ENCODE measurements at places on chromosomes 11 and 22.

- no peak for DNase-seq
Measured at GRCh38 chr22:45883811-45884170, 93.2 kb downstream of the WNT7B start.

DNA sequence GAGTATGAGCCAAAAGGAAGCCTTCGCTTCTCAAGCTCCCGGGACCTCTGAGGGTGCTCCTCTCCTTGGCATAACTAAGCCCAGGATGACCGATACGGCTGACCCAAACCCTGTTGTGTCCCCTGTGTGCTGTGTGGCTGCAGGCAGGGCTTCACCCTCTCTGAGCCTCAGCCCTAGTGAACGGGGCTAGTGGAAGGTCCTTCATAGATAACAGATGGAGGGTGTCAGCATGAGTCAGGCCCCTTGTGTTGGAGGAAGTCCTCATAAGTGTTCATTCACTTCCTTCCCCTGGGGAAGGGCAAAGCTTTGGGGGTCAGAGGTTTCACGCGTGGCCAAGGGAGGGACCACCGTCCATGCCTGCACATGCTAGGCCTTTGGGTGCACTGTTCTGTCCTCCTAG lies 21.5 kb downstream of the SHISAL1 start:
- DNase-seq: no peak

- DNase-seq: no peak
Measured at GRCh38 chr11:32395127-32395526, 40.2 kb downstream of the WT1 start.

DNA sequence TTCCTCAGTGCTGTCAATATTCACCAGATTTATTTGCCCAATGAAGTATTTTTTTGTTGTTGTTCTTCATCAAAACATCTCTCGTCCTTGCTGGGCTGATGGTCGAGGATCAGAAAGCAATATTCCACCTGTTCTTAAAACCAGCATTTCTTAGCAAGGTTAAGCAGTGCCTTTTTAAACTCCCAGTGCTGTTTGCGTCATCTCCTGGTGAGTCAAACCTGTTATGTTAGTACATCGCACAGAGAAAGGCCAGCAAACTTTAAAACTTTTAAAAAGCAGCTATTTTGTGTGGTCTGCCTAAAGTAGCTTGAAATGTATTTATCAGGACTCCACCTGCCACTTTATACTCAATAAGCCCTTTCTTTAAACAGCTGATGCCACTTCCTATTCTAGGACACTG lies 802.0 kb downstream of the KCNA4 start:
- DNase-seq: no peak

GRCh38 chr11:106950067-106950491 lies 68.2 kb downstream of the GUCY1A2 start:
- DNase-seq: no peak

DNA sequence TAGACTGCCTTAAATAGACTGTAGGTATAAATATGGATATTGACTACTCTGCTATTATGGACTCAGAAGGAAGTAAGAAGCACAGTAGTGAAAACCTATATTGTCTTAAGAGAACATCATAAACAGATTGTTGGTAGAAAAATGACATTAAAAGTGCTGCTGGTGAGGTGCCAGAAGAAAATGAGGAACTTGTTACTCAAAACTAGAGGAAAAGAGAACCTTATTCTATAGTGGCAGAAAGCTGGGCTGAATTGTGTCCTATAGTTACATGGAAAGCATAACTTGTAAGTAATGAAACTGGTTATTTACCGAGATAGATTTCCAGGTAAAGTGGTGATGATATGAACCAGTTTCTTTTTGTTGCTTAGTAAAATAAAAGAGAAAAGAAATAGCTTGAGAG lies 109.7 kb upstream of the CTSC start:
- DNase-seq: no peak

DNA sequence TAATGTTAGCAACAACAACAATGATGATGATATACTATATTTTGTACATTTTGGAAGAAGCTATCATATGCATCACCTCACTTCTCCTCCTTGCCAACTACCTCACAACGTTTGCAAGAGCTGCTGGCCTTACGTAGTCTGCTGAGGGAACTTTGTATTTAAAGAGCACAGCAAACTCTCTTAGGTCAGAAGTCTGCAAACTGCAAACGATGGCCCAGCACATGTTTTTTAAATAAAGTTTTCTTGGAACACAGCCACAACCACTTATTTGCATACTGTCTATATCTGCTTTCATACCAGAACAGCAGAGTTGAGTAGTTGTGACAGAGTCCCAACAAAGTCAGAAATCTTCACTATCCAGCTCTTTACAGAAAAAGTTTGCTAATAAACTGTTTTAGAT lies 261.7 kb downstream of the TENM4 start:
- DNase-seq: no peak

- DNase-seq: no peak
Measured at GRCh38 chr22:30386608-30386959, 627 bp downstream of the RNF215 start.

DNA sequence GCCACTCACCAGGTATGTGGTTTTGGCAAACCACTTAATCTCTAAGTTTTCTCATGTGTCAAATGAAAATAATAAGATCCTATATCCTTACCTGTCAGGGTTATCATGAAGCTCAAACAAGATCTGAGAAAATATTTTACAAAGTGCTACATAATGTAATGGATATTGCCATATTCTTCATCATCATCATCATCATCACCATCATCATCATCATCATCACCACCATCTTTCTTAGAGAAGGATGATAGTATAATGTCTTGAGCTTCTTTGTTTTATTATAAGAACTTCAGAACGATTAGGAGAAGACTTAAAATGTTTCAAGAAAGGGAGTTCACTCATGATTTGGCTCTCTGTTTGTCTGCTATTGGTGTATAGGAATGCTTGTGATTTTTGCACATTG lies 72.5 kb upstream of the UCP3 start:
- no peak for DNase-seq

- no peak for DNase-seq
Measured at GRCh38 chr11:31246451-31247165, 122.9 kb downstream of the DCDC1 start.

DNA sequence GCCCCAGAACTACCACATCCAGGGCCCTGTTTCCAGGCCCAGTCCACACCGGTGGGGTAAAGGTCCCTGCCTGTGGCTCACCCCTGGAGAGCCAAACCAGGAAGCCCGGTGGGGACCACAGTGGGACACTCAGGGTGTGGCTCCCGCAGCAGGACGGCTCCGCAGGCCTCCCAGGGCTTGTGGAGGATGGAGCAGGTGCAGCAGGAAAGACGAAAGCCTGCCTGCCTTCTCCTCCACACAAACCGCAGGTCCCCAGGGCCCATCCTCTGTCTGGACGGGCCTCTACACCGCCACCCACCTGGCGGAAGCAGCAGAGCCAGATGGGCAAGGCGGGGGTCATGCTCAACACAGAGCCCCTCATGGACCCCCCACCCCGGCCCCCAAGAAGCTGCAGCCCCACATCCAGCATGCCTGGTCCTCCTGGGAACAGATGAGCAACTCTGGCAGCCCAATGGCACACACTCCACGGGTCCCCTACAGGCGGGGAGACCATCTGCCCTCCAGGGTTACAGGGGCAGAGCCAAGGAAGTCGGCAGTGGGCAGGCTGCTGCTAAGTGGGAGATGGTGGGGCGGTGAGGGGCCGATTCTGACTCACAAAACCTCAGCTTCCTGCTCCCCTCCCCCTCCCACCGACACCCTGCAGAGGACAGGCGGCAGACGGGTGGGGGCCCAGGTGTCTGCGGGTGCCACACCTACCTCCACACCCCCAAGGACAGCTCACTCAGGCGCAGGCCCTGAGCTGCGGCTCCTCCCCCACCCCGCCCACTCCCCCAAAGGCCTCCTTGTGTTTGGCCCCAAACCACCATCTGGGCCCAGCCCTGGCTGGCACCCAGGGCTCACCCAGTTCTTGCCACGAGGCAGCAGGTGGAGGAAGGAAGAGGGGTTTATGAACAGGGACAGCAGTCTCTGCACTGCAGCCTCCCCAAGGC lies 5.2 kb downstream of the SBF1 start:
- peak; percentile 95 for DNase-seq

- DNase-seq: no peak
Measured at GRCh38 chr11:86551288-86552092, 120.9 kb downstream of the ME3 start.

DNA sequence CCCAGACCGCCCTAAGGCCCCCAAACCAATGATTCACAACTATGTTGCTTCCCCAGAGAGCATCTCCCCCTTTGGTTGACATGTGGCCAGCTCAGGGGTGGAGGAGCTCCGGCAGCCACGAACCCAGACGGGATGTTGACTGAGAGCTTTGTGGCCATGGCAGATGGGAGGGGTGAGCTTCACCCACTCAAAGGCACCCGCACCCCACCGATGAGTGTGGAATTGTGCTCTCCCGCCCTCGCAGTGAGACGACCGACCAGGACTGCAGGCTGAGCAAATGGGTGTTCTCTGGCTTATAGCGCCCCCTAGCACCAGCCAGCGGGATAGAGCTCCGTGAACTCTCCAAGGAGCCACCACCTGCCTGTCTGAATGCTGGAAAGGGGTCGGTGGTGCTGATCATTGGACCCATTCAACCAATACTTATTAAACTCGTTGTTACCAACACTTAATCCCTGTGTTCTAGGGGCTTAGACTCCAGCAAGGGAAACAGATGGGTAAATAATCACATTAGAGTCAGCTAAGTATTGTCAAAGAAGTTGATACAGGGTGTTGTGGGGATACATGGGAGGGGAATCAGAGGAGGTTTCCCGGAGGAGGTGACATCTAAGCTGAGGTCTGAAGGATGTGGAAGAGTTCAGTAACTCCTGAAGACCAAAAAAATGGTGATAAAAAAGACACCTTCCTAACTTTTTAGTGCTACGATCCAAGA lies 4.5 kb upstream of the TIMP3 start:
- peak; percentile 72 for DNase-seq

GRCh38 chr11:15484398-15484797 lies 369.7 kb downstream of the INSC start:
- no peak for DNase-seq

- DNase-seq: no peak
Measured at GRCh38 chr22:32859743-32860142, 58.2 kb downstream of the TIMP3 start.

Measured in activated T-cell treated with anti-CD3 and anti-CD28 coated beads, Interleukin-2, amount 50 U/mL, for 48 hours (primary cell).